ENCODE measurements at places on chromosomes 7 and 10. TPM values are rescaled to one million over a fixed set of nuclear protein-coding genes. Genes with fewer than 3 reads are reported as not detected.
A peak's percentile ranks its signal among the peaks of the same experiment; 100 is the strongest.

GRCh38 chr10:131905603-131906268, 4.9 kb downstream of the PPP2R2D start:
- no peak for DNase-seq

DNA sequence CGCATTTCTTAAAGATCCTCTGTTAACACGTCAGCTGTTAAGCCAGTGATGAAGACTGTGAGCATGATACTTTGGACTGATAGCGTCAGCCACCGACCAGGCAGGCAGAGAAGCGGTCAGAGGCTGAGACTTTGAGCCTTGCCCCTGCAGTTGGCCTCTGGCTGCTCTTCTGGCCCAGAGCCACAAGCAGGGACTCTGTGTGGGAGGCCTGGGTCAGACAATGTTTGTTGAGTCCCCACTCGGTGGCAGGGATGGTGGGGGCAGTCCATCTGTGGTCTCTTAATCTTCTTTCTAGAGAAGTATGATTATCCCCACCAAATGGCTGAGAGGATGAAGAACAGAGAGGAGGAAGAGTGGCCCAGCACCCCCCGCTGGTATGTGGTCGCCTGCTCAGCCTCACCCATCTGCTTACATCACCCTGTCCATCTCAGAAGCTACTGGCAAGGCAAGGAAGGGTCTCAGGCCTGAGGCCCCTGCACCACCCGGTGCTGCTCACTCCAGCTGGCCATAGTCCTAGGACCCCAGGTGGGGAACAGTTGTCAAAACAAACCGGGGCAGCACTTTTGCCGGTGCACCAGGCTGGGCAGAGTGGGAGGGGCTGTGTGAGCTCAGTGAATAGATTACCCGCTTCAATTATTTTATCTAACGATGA, 202.9 kb downstream of the GRID1 start:
- DNase-seq = no peak

DNA sequence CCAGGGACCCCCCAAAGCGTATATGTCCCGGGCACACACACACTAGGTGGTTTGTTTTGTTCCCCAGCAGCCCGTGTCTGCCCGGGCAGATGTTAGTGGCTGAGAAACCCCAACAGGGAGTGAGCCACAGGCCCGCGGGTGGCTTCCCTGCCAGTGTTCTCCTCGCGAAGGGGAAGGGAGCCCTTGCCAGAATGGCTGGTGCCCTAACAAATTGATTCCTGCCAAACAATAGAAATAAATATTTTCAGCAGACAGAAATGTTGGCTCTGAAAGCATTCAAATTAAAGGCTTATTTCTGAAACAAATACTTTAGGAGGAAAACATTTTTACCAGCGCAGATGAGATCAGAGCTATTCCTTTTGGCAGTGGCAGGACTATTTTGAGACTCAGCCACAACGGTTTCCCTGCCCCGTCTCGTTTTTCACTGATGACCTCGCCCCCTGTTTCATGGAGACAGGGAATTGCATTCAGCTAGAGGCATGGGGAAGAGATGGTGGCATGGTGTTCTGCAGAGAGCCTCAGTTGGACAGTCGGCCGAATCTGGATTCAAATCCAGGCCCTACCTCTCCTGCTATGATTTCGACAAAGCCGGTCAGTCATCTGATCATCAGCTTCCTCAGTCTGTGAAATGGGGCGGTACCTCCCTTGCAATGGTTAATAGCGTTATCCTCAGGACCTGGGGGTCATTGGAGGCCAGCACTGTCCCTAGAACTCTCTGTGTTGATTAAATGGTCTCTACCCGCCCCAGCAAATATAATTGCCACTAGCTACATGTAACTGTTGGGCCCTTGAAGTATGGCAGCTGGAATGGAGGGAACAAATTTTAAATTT, 84.5 kb downstream of the CUX1 start:
- no peak for DNase-seq

DNA sequence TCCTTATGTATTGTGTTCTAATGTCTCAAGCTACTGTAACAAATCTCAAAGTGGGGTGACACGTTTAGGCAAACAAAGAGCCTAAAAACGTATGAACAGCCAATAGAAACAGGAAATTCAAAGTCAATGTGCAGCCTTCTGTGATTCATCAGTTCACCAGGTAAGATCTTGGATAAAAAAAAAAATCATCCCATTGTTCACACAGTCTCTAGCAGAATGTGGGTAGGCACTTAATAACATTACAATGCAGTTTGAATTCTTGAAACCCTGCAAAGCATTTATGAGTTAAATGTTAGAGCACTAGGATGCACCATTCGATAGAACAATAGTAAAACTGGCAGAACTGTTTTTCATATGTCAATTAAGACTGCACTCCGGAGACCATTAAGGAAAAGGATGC, 88.2 kb upstream of the HDAC9 start:
- no peak for DNase-seq

DNA sequence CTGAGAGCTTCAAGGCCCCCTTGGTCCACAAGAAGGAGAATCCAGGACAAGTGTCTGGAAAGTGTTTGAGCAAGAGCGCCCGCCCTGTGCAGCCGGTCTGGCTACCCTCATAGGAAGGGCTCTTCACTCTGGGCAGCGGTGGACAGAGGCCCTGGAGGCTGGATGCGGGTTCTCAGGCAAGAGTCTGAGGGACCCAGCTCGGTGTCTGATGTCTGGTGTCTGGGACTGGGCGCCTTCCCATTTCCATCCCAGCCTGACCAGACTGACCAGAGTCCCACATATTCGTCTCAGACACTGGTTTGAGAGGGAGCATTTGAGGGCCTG, 59.8 kb downstream of the HK1 start:
- no peak for DNase-seq

- peak; percentile 98 for DNase-seq
Measured at GRCh38 chr7:50534690-50535290, 30.4 kb downstream of the DDC start.

- no peak for DNase-seq
Measured at GRCh38 chr10:24930427-24930826, 22.0 kb downstream of the PRTFDC1 start.

DNA sequence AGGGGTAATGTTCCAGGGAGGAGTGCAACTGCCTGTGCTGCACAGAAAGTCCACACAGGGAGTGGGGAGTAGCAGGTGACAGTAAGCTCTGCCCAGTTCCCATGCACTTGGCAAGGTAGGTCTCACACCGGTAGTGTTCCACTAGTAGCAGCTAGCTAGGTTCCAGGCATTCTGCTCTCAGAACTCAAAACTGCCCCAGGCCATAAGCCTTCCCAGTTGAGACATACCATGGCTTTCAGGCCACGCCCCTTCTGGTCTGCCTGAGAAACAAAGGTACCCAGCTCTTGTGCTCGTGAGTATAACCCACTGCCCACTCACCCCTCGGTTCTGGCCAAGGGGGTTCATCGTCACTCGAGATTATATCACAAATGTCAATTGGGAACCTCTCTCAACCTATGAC, 12.6 kb downstream of the CASP7 start:
- no peak for DNase-seq

- DNase-seq = no peak
Measured at GRCh38 chr10:3074985-3075600, 7.7 kb downstream of the PFKP start.

- no peak for DNase-seq
Measured at GRCh38 chr10:118901906-118902305, 127.6 kb upstream of the NANOS1 start.

The RNF32 gene
- 1.6 TPM for total RNA-seq

The NPC1L1 gene
- total RNA-seq = not detected

The MYL10 gene
- total RNA-seq = not detected

The ARID5B gene
- 5.0 TPM for total RNA-seq
